ENCODE measurements at places on chromosomes 3 and 15.

GRCh38 chr3:141921316-141921715 is 44.9 kb downstream of the ATP1B3 start:
- DNase-seq, result no peak

DNA sequence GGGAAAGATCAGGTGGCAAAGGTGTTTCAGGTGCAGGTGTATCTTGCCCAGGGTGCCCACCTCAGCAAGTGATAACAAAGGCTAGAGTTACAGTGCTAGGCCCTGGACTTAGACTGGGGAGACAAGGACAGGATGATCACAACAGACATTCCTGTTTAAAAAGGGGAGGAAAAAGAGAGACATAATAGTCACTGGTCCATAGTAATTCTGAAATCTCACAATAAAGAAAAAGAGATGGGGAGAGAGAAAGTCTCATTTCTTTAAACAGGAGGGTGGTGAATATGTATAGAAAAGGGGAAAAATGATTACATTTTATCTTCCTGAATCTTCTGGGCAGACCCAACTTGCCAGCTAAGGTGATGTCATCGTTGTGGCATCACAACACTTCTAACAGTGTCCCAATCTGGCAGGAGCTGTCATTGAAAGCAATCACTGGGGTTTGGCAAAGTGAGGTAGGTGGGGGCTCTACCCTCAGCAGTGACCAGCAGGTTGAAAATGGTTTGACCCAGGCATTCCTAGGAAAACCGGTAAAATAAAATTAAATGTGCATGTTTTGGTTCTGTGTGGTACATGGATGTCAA is 99.5 kb downstream of the ZNF621 start:
- DNase-seq, result no peak

GRCh38 chr3:15205934-15206661 is at the start of gene CAPN7:
Gene CAPN7, plus strand, starts transcription at chr3:15206246. Its CDS starts 250 bp downstream, at chr3:15206496.
- peak; percentile 93 for DNase-seq

DNA sequence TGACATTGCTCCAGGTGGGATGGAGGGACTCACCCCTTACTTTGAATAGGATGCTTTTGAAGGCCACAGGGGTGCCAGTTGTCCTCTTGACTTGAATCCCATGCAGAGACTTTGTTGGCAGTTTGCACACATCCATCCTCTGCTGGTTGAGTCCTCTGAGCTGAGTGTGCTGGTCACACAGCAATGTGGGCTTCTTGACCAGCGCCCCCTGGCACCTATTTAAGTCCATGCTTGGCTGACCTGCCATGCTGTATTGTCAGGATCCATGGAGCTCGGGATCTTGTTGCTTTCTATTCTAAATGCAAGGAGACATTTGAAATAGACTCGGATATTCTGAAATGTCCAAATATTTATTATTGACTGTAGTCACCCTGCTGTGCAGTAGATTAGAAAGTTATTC is 19.8 kb downstream of the RAB7A start:
- no peak for DNase-seq

DNA sequence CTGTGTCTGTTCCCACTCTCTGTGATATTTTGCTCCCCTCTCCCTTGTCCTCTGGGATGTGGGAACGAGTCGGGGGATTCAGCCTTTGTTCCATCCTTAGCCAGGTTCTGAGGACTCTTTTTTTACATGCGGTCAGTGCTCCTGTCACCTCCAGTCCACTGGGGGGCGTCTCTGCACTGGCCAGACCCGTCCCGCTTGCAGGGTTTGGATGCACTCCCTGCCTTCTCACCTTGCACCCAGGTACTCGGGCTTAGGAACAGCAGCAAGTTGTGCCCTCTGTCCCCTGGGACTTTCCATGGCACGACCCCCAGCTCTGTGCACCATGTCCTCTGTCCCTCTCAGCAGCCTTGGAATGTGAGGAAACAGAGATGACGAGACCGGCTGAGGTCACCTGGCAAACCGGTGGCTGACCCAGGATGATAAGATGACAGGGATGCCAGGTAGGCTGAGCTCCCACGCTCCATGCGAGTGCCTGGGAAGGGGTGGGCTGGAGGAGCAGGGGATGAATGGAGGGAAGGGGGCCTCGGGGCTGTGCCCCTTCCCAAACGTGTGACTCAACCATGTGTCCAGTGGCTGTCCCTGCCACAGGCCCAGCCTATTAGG is 27.3 kb upstream of the FGD5 start:
- peak; percentile 10 for DNase-seq

- no peak for DNase-seq
Observed at GRCh38 chr3:63582943-63583500, 69.5 kb upstream of the SNTN start.
